ENCODE measurements at places on chromosomes 6 and 20. TPM values are rescaled to one million over a fixed set of nuclear protein-coding genes. Genes with fewer than 3 reads are reported as not detected.

Gene RSPH9
- 0.95 TPM for total RNA-seq

Gene SLC17A2
- not detected for total RNA-seq

Gene RBPJL
- not detected for total RNA-seq

Gene LBP
- 0.16 TPM for total RNA-seq

Gene SLC12A5
- under 0.01 TPM for total RNA-seq

Gene EEF1A2
- 0.79 TPM for total RNA-seq

Gene MYL9
- 7.0 TPM for total RNA-seq

Gene COMMD7
- total RNA-seq: 9.2 TPM

Gene SPATS1
- not detected for total RNA-seq

Gene RNF182
- total RNA-seq: 0.34 TPM

Gene FARS2
- 36.9 TPM for total RNA-seq

Gene LATS1
- total RNA-seq: 4.9 TPM

Gene ELOVL2
- not detected for total RNA-seq

Gene CNR1
- total RNA-seq: not detected

Gene HLA-DRB5
- total RNA-seq: not detected

Gene RWDD2A
- total RNA-seq: 3.0 TPM

Gene ACSS1
- 0.63 TPM for total RNA-seq

Gene CFAP206
- total RNA-seq: 0.34 TPM

Gene CLVS2
- total RNA-seq: under 0.01 TPM

Gene CABLES2
- 0.47 TPM for total RNA-seq

Gene POU5F1
- not detected for total RNA-seq

Gene SIRPB2
- total RNA-seq: not detected

Gene SGK2
- total RNA-seq: not detected

Gene CPXM1
- 1.0 TPM for total RNA-seq

Gene CD109
- 31.4 TPM for total RNA-seq

Gene DDX43
- 0.32 TPM for total RNA-seq

Gene TCFL5
- 11.7 TPM for total RNA-seq

Gene DEFB128
- total RNA-seq: not detected

Gene LY6G6C
- not detected for total RNA-seq

Gene TCF21
- total RNA-seq: 36.7 TPM

Gene ESR1
- 0.77 TPM for total RNA-seq

Gene ANKRD66
- total RNA-seq: not detected

Gene KIF13A
- 56.8 TPM for total RNA-seq

Gene GNMT
- total RNA-seq: 0.77 TPM

Gene RFX6
- total RNA-seq: not detected

Gene PDYN
- total RNA-seq: not detected

Gene KIF25
- not detected for total RNA-seq

Gene ZNF451
- total RNA-seq: 55.0 TPM

Gene CALHM6
- not detected for total RNA-seq

Gene NMBR
- total RNA-seq: not detected

Gene NRN1
- total RNA-seq: 0.09 TPM

Gene PLEKHG1
- total RNA-seq: 3.3 TPM

Gene KCNG1
- 5.5 TPM for total RNA-seq

Gene FAM83D
- 0.52 TPM for total RNA-seq

Gene FAXC
- total RNA-seq: 0.26 TPM

Gene TAAR5
- total RNA-seq: not detected

Gene COL10A1
- total RNA-seq: not detected

Gene MTHFD1L
- 20.1 TPM for total RNA-seq

Gene BTNL2
- not detected for total RNA-seq

Gene MRAP2
- 0.47 TPM for total RNA-seq

Gene GRIK2
- total RNA-seq: not detected
